ENCODE measurements at places on chromosomes 7 and 10. TPM values are rescaled to one million over a fixed set of nuclear protein-coding genes. Genes with fewer than 3 reads are reported as not detected.
A peak's percentile ranks its signal among the peaks of the same experiment; 100 is the strongest.

Gene LARP4B
- total RNA-seq = 85.4 TPM

Gene ZNF716
- not detected for total RNA-seq

- peak; percentile 92 for DNase-seq
Measured at GRCh38 chr10:101018600-101019439, 12.1 kb downstream of the PDZD7 start.

- no peak for DNase-seq
Measured at GRCh38 chr10:22833781-22834180, 94.1 kb upstream of the ARMC3 start.

Gene ALOX5
- 33.7 TPM for total RNA-seq

GRCh38 chr7:121605317-121605680, 209.2 kb upstream of the FAM3C start:
- no peak for DNase-seq

DNA sequence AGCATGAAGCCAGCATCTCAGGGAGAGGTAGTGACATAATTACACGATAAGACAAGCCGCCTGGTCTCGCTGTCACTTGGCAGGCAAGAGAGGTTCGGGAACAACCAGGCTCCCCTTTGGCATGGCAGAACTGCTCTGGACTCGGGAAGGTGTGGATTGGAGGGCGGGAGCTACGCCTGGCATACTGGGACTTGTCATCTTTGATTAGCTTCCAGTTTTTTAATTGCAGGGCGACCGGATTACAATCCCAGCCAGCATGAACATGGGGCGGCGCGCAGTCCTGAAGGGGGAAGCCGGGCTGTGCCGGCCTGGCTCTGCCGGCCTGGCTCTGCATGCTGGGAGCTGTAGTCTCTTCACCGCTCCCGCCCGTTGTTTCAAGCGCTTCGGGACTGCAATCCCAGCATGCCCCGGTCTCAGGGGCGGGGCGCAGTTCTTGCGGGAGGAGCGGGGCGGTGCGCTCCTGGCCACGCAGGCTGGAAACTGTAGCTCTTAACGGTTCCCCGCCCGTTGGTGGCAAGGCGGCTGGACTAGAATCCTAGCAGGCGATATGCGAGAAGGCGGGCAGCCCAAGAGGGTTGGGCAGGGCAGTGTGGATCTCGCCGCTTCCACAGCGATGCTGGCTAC, 45.5 kb upstream of the ZNF716 start:
- no peak for DNase-seq

DNA sequence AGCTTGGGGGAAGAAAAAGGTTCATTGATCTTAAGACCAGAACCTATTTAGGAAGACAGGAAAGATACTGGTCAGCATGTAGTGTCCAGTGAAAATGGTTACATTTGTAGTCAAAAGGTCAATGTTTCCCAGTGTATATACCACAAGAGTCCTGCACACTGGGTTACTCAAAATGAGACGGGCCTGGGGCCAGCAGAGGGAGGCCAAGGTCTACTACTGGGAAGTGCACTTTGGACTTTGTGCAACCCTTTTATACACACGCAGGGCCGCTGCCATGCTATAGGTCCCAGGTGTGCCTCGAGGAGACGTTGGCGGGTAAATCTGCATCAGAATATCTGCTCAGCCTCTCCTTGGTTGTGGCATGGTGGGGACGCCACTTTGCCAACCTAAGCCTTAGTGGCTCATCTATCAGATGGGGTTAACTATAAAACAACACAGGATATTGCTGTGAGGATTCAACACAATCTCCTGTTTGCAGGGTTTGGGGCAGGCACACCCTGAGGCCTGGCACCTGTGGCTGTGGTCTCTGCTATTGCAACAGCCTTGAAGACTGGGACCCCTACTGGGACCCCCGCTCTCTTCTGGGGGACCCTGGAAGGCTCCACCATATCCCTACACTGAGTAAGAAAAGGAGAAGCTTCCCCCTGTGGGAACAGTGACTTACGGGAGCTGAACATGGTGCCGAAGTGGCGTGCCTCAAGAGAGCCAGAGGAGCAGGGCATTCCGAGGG, 19.7 kb downstream of the CLRN3 start:
- DNase-seq = no peak

Gene KCNMA1
- 10.7 TPM for total RNA-seq

DNA sequence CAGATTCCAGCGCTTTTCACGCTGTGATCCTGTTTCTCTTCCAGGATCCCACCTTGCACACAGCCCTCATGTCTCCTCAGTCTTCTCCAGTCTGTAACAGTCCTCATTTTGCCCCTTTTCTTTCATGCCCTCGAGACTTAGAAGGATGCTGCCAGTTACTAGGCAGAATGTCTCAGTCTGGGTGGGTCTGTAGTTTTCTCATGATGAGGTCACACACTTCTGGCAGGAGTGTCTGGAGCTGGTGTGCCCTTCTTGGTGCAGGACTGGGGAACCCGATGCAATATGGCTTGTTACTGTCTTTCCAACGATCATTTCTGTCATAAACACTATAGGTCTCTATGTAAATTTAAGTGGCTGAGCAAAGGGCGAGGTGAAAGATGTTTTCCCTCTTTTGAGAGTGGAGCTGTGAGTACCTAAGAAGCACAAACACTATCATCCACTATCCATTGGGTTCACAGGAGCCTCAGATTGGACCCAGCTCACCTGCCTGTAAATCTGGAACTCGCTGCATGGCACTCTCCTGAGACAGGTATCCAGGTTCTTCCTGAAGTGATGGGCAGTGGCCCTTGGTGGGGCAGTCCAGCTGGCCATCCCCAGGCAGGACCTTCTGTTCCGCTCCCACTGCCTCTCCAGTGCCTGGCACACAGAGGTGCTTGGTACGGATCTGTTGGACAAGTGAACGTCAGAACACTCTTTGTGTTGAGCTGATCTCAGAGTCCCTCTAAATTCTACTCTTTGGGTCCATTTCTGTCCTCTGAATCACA, 64.3 kb upstream of the ZNF32 start:
- no peak for DNase-seq

Measured in sciatic nerve (tissue), 2 donors.